ENCODE measurements at places on chromosomes 7 and 10.

DNA sequence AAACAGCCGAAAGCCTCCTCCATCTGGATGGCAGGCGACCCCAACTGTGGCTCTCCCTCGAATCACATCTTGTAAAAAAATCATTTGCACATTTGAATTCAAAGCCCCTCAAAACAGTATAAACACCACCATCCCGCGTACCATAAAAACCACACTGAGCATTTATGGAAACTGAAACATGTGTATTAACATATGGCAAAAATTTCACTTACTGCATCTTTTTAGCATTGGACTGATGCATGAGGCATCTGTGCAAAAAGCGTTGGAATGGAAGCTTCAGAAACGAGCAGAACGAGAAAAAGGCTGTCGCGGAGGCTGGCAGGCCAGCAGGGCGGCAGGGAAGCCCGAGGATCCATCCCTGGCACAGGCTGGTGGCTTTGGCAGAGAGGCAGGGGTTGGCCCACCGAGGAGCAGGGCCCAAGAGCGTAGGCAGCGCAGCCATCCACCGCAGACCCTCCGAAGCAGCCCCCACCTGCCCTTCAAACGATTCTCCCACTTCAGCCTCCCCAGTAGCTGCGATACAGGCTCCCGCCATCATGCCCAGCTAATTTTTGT lies 39.3 kb upstream of the CUX1 start:
- no peak for DNase-seq

- DNase-seq, result no peak
Observed at GRCh38 chr10:1155791-1156615, 99.8 kb downstream of the WDR37 start.

GRCh38 chr7:33694006-33694405 lies 211.3 kb upstream of the BMPER start:
- DNase-seq, result no peak

GRCh38 chr7:936386-937054 lies 18.0 kb downstream of the ADAP1 start:
- peak; percentile 96 for DNase-seq

- peak; percentile 99 for DNase-seq
Observed at GRCh38 chr7:1503816-1504775, at the start of gene INTS1. TSS of gene INTS1 (minus strand) at chr7:1504389. CDS start at chr7:1503960, 429 bp downstream.

- DNase-seq, result no peak
Observed at GRCh38 chr7:68936471-68937035, 661.7 kb upstream of the AUTS2 start.

DNA sequence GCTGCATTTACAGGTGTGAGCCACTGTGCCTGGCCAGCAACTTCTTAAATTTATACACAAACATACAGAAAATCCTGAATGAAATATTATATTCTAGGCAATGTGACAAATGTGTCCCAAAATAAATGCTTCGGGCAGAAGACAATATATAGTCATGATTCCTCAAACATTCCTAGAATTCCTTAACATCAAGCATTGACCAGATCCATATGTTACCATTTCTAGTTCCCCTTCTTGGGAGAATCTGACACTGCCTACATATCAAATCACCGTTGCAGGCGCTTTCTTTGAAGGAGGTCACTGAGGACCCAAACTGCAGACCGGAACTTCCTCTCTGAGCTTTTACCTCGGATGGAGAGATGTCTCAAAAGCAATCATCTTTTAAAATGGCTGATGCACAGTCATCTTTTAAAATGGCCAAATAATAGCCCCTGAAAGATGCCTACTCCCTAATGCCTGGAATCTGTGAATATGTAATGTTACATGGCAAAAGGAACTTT lies 323.5 kb downstream of the PHF14 start:
- no peak for DNase-seq

DNA sequence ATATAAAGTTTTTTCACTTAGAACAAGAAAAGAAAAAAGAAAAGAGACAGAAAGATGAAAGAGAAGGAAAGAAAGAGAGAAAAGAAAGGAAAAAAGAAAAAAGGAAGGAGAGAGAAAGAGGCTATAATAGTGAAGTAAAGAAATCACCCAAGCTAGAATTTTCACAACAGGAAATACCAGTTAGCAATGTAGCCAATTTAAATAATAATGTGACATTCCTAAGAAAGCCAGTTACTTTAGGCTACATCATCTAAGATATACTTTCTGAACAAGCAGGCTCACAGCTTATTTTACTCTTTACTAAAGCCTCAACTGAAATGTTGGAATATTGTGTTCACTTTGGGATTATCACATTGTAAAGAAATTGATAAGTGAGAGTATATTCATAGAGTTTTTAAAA lies 53.6 kb downstream of the GPR37 start:
- no peak for DNase-seq

- DNase-seq, result no peak
Observed at GRCh38 chr7:93015779-93016481, 101.8 kb downstream of the SAMD9 start.

GRCh38 chr7:128075242-128076095 lies 44.2 kb upstream of the LRRC4 start:
- DNase-seq, result no peak

GRCh38 chr7:51217804-51218203 lies 98.8 kb downstream of the COBL start:
- DNase-seq, result no peak

- DNase-seq, result no peak
Observed at GRCh38 chr10:19209319-19209718, 160.7 kb downstream of the MALRD1 start.

GRCh38 chr7:158270856-158271413 lies 316.7 kb downstream of the PTPRN2 start:
- DNase-seq, result no peak

GRCh38 chr7:386385-386784 lies 96.4 kb downstream of the FOXL3 start:
- no peak for DNase-seq

DNA sequence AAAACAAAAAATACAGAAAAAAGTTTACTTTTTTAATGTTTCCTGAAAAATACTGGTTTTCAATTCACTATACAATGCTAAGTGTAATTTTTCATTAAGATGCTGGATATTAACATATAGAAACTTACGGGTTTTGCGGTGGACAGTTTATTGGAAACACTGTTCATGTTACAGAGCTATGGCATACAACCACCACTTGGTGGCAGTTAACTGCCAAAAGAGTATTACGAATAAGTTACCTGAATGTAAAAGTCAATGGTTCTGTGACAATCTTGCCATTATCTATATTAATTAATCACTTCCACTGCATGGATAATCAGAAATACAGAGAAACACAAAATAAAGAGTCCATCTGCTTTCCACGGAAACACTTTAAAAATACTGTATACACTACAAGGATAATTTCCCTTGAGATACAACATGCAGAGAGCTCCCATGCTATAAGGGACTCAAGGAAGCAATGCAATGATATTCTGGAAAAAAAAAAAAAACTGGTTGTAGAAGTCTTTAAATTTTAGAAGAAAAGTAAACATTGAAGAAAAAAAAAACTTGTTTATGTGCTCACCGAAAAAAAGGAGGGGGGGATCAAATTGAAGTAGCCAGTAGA lies 97.0 kb downstream of the TPK1 start:
- DNase-seq, result no peak

GRCh38 chr10:84241185-84241790 lies at the start of gene LRIT1:
TSS of gene LRIT1 (minus strand) at chr10:84241546. CDS start at chr10:84241439, 107 bp downstream.
- DNase-seq, result no peak

- no peak for DNase-seq
Observed at GRCh38 chr7:128435327-128435686, 20.4 kb upstream of the HILPDA start.

DNA sequence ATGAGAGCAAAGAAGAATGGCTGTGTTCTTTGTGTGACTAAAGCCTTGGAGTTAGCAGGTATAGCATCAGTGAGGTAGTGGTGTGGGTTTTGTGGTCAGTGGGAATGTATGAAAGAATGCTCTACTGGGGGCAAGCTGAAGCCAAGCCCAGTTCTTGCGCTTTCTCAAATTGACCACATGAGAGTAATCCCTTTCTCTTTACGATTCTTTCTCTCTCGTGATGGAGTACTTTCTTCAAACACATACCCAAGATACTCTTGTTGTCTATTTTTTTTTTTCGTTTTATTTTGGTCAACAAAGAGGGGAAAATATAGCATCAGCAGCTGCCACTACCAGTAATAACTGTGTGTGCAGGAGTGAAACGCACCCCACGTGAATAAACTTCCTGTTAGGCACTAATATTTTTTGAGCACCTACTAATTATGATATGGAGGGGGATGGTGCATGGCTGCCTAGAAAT lies 8.4 kb upstream of the PANK1 start:
- peak; percentile 19 for DNase-seq

DNA sequence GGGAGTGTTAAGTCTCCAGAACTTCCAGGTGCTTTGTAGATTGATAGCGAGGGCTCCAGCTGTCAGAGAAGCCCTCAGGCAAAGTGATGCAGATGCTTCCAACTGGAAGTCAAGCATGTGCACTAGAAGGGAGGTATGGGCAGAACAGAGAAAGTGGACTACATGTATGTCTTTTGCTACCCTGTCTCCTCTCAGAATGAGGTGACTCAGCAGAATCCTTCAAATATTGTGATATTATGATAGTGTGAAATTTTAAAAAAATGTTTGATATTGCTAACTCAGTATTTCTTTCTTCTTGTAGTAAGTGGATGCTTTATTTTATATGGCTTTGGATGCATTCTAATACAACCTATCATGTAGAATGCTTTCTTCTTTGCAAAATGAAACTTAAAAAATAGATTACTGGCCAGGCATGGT lies 138.9 kb upstream of the SVIL start:
- DNase-seq, result no peak

DNA sequence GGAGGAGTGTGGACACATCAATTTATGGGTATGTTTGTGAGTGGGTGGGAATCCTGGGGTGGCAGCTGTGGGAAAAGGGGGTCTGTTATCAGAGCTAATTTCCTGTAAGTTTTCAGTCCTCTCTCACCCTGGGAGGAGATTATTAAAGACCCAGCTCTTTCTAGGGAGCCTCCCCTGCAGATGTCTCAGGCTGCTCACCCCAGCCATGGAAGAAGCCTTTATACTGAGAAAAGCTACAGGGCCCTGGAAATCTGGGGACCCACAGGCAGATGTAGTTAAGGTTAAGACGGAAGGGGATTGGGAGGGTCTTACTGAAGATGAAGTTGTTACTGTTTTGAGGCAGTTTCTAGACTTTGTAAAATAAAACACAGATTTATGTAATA lies 4.6 kb downstream of the ZNF680 start:
- DNase-seq, result no peak

DNA sequence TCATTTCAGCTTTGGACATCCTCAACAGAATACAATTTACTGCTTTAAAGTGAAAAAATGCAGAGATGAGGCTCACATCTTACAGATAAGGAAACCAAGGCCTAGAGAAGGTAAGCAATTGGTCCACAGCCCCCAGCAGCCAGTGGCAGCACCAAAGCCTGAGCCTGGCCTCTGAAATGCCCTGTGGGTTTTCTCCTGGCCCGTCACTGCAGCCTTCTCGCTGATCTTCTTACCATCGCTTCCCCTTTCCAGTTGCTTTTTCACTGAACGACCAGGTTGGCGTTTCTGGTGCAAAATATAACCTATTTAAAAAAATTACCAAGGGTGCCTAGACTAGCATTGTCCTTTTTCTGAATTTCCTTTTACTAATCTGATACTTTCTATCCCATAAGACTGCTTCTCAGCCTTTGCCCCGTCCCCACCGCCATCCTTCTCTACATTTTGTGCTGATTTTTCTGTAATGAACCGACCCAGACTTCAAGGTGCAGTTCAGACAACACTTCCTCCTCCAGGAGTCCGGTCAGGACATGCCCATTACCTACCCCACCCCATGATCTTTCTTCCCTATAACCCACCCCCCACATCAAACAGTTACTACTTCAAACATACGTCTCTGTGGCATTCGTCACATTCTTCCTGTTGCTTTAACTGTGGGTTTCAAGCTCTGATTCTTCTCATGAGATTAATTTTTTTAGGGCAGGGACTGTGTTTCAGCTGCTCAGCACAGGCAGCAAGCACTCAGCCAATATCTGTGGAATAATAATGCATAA lies 289.4 kb downstream of the DNAJB6 start:
- no peak for DNase-seq

- DNase-seq, result no peak
Observed at GRCh38 chr7:36811807-36812206, 87.5 kb upstream of the AOAH start.

GRCh38 chr7:85111761-85112160 lies 75.1 kb downstream of the SEMA3D start:
- DNase-seq, result no peak

DNA sequence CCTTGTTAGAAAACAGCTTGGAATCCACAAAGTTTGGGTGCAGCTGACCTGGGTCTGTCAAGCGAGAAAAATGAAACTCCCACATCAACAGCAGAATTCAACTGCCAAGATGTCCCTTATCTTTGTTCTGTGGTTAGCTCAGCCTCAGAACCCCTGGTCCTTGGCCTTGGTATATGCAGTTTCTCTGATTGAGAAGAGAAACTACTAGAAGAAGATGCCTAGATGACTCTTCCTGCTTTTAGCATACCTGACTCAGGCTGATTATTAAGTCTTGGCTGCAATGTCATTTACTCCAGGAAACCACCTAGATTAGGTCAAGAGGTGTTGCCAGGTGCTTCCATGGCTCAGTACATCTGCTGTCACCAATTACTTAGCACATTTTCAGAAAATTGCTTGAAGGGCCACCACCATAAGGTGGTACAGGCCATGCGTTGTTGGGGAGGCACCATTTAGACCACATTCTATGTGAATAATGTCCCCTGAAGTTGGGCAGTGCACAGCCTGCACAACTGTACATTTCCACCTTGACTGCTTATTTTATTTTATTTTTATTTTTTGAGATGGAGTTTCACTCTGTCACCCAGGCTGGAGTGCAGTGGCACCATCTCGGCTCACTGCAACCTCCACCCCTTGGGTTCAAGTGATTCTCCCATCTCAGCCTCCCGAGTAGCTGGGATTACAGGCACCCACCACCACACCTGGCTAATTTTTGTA lies 59.4 kb upstream of the ZNF438 start:
- no peak for DNase-seq

GRCh38 chr7:121383235-121383910 lies 12.7 kb downstream of the FAM3C start:
- no peak for DNase-seq

GRCh38 chr10:5683065-5683464 lies 1.6 kb upstream of the TASOR2 start:
- no peak for DNase-seq

GRCh38 chr10:74333174-74333573 lies 182.2 kb downstream of the ADK start:
- DNase-seq, result no peak

DNA sequence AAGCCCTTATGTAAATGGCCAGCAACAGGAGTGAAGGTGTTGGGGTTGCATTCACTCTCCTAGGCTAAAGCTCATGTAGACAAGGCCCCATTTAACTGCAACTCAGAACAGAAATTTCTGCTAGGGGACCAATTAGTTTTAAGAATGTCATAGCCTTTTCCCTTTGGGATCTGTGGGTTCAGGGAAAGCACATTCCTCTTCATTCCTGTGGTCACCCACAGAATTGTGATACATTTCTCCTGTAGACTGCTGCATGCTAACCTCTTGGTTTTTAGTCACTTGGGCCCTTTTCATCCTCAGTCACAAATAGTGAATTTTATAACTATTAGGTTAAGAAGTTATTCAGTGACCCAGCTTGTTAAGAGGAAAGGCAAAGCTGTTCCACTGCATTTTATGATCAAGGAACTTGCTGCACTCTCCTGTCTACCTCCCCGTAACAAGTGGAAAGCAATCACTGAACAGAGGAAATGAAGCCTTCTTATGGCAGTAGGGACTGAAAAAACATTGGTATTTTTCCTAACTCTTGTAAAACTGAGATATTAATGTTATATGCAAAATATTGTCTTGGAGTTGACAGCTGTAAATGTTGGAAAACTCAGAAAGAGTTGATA lies 124.9 kb downstream of the SND1 start:
- DNase-seq, result peak; percentile 4

- DNase-seq, result no peak
Observed at GRCh38 chr7:39615350-39615975, 7.9 kb upstream of the RALA start.

GRCh38 chr10:62036186-62037081 lies 134.9 kb downstream of the ARID5B start:
- DNase-seq, result no peak
